ENCODE measurements at places on chromosomes 4 and X.
A peak's percentile ranks its signal among the peaks of the same experiment; 100 is the strongest.

DNA sequence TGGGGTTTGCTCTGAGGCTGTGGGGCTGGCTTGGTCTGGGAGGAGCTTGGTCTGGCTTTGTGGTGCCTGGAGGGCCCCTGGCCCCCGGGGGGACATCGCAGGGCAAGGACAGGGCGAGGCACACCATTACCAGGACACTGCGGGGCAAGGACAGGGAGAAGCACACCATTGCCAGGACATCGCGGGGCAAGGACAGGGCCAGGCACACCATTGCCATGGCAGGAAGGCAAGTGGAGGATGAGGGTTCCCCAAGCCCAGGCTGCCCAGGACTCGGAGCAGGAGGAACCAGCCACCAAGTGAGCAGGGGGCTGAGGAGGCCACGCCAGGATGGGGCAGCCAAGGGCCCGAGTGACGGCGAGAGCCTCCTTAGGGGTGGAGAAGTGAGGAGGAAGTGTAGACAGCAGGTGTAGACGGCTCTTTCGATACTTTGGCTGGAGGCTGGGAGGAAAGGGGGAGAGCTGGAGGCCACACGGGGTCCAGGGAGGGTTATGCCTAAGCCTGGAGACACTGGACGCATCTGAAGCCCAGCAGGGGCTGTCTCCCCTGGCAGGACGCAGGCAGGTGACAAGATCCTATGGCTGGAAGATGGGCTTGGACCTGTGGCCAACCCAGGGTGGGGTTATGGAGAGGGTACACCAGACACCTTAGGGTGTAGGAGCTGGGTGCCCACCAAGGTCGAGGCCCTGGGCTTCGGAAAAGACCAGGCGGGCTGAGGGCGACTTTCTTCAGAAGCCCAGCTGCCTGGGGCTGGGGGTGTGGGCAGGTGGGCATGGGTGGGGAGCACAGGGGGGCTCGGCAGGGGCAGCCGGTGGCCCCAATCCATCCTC is 7.3 kb downstream of the NKX1-1 start:
- no peaks in the 10 kb centered on the region for H3K4me1 ChIP-seq
- H3K27ac ChIP-seq, result no peak overlapping the region
- peaks cover 25% of the 10 kb centered on the region for H3K27me3 ChIP-seq

- no peaks in the 10 kb centered on the region for H3K36me3 ChIP-seq
Measured at GRCh38 chr4:56184214-56184613, 203.1 kb downstream of the AASDH start.

GRCh38 chr4:73446336-73446938 is 10.4 kb downstream of the AFP start:
- H3K4me1 ChIP-seq, result peaks cover 24% of the 10 kb centered on the region
- H3K27ac ChIP-seq, result no peak overlapping the region
- peaks cover 12% of the 10 kb centered on the region for H3K27me3 ChIP-seq
- no peak for DNase-seq

DNA sequence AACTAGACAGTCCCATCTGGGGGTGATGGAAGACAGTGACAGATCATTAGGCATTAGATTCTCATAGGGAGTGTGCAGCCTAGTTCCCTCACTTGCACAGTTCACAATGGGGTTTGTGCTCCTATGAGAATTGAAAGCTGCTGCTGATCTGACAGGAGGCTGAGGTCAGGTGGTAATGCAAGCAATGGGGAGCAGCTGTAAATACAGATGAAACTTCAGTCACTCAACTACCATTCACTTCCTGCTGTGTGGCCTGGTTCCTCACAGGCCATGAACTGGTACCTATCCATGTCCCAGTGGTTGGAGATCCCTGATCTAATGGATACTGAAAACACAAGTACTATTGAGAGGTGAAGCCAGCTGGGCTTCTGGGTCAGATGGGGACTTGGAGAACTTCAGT is 72.5 kb downstream of the AGTR2 start:
- no peak for DNase-seq
- H3K36me3 ChIP-seq, result no peaks in the 10 kb centered on the region
- no peak overlapping the region for H3K4me3 ChIP-seq
- peaks cover 5% of the 10 kb centered on the region for H3K4me1 ChIP-seq

GRCh38 chr4:122617597-122618593 is 3.0 kb downstream of the IL21 start:
- no peaks in the 10 kb centered on the region for H3K4me1 ChIP-seq
- DNase-seq, result peak; percentile 34
- H3K27ac ChIP-seq, result no peak overlapping the region
- H3K4me3 ChIP-seq, result no peak overlapping the region
- H3K27me3 ChIP-seq, result peaks cover 3% of the 10 kb centered on the region

Data from osteoblast (primary cell).